CD4-positive, alpha-beta T cell treated with Interleukin-15 for 1 hour (primary cell): ENCODE measurements at places on chromosomes 6 and 20.
A peak's percentile ranks its signal among the peaks of the same experiment; 100 is the strongest.

DNA sequence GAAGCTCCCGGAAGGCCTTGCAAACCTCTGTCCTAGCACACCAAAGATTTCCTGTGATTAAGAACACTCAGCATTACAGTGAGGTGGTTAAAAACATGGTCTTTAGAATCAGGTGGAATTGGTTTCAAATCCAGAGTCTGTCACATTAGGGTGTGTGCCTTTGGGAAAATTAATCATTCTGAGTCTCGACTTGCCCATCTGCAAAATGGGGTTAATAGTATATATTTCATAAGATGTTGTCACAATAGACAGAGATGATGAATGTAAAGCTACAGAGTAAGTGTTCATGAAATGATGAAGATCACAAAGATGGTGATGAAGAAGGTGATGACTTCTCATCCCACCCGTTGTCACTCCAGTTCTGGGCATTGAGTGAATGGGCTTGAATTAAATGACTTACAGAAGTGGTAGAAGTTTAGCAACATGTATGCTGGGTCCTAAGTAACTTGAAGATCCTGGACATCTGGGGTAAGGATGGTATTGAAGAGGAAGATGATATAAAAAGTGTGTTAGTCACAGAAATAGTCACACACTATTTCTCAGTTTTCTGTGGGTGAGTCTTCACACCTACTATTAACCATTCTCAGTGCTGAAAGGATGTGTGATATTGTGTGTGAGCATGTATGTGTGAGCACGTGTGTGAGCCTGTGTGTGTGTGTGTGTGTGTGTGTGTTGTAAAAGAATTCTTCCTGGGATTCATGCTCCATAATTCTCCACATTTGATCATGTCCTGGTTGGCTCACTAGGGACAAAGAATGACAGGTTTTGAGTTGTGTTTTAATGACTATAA, 28.0 kb upstream of the NEDD9 start:
- DNase-seq: no peak

- DNase-seq: no peak
Observed at GRCh38 chr6:55450005-55450404, 122.7 kb downstream of the GFRAL start.

- no peak for DNase-seq
Observed at GRCh38 chr20:391041-391711, 10.6 kb downstream of the TRIB3 start.

DNA sequence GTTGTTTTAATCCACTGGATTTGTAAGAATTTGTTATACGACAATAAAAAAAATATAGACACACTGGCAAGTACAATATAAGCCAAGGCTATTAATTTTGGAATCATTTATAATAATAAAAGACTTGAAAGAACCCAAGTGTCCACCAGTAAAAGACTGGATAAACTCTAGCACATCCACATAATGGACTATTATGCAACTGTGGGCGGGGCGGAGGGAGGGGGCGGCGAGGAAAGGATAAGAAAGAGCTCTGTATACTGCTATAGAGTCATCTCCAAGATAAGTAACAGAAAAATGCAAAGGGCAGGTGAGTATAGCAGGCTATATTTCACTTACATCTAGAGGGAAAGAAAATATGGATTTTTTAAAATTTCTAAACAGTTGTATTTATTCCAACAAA, 123.3 kb downstream of the TBC1D32 start:
- no peak for DNase-seq

DNA sequence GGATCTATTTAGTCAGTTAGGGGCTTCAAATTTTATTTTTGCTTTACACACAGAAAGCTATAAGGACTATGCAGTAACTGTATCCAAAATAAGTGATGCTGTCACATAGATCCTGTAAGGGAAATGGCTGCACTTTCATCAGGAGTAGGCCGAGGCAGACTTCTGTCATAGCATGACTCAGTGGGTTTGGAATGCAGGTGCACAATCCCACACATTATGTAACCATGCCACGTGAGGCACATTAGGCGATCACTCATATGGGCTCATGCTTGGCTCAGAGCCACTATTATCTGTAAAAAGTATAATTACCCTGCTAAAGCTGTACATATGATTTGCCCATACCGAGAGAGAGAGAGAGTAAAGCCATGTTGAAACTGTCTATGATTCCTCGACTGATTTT, 1189.4 kb upstream of the EYS start:
- no peak for DNase-seq

GRCh38 chr6:69542494-69542893, 254.3 kb downstream of the LMBRD1 start:
- no peak for DNase-seq

- no peak for DNase-seq
Observed at GRCh38 chr20:56762829-56763228, 133.7 kb downstream of the TFAP2C start.

DNA sequence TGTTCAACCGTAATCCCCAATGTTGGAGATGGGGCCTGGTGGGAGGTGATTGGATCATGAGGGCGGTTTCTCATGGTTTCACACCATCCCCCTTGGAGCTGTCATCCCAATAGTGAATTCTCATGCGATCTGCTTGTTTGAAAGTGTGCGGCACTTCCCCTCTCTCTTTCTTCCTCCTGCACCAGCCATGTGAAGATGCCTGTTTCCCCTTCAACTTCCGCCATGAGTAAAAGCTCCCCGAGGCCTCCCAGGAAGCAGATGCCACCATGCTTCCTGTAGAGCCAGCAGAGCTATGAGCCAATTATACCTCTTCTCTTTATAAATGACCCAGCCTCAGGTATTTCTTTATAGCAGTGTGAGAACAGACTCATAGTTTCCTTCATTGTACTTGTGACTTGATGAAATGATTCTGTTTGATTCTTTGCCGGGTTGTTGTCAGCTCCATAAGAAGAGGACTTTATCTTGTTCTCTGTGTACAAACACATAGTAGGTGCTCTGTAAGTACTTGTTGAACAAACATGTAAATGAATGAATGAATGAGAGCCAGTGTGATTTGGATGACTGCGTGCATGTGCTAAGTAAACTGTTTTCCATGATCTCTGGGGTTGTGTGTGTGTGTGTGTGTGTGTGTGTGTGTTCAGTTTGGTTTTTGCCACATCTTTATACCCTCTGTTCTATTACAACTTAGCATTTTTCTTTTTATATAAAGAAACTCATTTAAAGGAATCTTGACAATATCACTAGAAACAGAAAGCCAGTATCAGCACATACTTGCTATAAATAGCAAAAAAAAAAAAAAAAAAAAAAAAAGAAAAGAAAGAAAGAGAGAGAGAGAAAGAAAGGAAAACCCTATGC, 22.5 kb upstream of the PTGIS start:
- DNase-seq: peak; percentile 28

DNA sequence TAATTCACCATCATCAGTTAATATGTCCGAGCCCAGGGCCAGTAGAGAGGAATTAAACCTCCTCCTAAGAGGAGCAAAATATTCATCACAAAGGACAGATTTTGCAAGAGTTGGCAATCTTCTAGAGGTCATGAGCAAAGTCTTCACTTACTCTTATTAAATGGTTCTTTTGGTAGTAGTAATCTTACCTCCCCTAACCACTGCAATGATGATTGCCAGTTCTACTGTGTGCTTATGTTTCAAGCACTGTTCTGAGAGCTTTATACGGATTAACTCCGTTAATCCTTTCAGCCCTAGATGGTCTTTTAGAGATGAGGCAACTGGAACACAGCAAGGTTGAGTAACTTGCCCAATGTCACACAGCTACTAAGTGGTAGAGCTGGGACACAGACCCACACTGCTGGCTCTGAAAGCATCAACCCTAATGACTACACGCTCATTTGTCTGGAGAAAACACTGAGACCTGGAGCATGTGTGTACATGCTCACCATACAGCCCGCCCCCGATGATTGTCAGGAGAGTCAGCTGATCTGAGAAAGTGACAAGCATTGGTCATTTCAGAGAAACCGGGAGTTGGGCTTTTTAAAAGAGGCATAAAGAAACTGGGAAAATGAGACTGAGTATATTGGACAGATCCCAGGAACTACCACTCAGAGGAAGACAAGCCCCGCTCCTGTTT, 276.0 kb downstream of the NRN1 start:
- no peak for DNase-seq

- no peak for DNase-seq
Observed at GRCh38 chr6:168314948-168315347, 4.6 kb downstream of the DACT2 start.

DNA sequence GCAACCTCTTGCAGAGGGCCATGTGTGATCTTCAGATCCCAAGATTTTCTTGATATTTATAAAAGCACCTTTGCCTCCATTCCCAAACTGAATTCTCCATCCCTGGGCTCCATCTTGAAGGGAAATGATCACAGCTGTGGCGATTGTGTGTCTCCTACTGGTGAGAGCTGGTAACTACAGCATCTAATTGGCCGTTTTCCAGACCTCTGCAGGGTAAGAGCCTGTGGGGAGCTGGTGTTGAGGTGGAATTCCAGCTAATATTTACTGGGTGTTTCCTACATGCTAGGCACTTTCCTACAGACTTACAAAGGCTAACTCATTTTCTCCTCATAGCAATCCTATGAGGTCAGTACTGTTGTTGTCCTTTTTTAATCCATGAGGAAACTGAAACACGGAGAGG, 59.2 kb upstream of the FNDC1 start:
- DNase-seq: no peak

- no peak for DNase-seq
Observed at GRCh38 chr6:45192556-45192955, 135.6 kb upstream of the RUNX2 start.

GRCh38 chr6:164066766-164067165, 652.2 kb downstream of the QKI start:
- DNase-seq: no peak

GRCh38 chr6:158026901-158027589, 45.4 kb downstream of the SYNJ2 start:
- no peak for DNase-seq

GRCh38 chr6:146542881-146543210, 787 bp upstream of the RAB32 start:
- DNase-seq: no peak

DNA sequence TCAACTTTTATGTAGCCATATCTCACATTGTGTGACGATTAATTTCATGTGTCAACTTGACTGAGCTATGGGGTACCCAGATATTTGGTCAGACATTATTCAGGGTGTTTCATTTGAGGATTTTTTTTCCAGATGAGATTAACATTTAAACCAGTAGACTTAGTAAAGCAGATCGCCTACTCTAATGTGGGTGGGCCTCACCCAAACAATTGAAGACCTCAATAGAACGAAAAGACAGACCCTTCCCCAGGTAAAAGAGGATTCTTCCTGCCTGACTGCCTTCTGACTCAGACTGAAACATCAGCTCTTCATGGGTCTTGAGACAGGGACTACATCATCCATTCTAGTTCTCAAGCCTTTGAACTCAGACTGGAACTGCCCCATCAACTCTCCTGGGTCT, 231.7 kb upstream of the SASH1 start:
- no peak for DNase-seq

GRCh38 chr6:160357088-160357487, 8.9 kb downstream of the SLC22A3 start:
- DNase-seq: no peak

GRCh38 chr20:46359233-46359751, 47.1 kb downstream of the ELMO2 start:
- no peak for DNase-seq

- no peak for DNase-seq
Observed at GRCh38 chr20:23122321-23122720, 36.2 kb upstream of the CD93 start.

- no peak for DNase-seq
Observed at GRCh38 chr6:7413151-7413823, 23.7 kb downstream of the RIOK1 start.

GRCh38 chr6:116665464-116665863, 3.1 kb downstream of the ZUP1 start:
- no peak for DNase-seq

GRCh38 chr6:148521586-148521985, 178.9 kb downstream of the SASH1 start:
- DNase-seq: no peak

- DNase-seq: no peak
Observed at GRCh38 chr6:25596928-25597818, 54.8 kb upstream of the SCGN start.

GRCh38 chr20:1287787-1288569, 21.9 kb downstream of the SNPH start:
- no peak for DNase-seq

GRCh38 chr6:24702720-24703282, 16.2 kb downstream of the C6orf62 start:
- DNase-seq: no peak

GRCh38 chr6:23111984-23112383, 542.6 kb downstream of the HDGFL1 start:
- DNase-seq: no peak

DNA sequence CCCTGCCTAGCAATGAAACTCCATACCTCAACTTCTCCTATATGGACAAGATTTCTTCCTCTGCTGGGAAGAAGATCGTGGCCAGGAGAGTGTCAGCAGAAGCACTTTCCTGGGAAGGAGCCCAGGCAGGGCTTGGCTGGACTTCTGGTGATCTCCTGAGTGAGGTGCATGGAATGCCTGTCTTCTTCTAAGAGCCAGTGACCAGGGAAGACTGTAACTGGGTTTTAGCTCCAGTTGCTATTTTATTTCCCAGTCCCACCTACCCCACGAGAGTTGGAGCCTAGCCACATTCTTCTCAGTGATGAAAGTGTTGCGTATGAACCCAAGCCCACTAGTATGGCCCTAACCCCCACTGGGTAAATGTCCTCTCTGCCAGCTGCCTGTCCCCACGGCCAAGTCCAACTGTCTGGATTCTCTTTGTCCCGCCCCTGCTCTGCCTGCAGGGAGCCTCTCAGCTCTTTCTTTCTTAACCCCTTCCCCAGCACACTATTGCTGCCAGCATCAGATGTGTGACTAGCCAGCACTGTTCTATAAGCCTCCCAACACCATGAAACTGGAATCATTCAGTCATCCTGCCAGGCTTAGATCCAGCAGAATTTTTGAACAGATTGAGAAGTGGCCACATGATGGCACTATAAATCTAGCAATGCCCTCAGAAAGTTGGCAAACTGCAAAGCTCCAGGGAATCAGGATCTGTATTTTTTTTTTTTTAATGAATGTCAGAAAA, 69.8 kb upstream of the FAM184A start:
- DNase-seq: no peak

- DNase-seq: no peak
Observed at GRCh38 chr6:98747273-98747672, 87.1 kb upstream of the POU3F2 start.

GRCh38 chr6:129417416-129418086, 292.4 kb downstream of the ARHGAP18 start:
- no peak for DNase-seq

- no peak for DNase-seq
Observed at GRCh38 chr6:9468277-9468676, 946.6 kb downstream of the TFAP2A start.
